ENCODE measurements at places on chromosomes 5 and 9.
A peak's percentile ranks its signal among the peaks of the same experiment; 100 is the strongest.

GRCh38 chr9:84141741-84142370 lies 161.3 kb downstream of the RMI1 start:
- H3K27ac ChIP-seq: no peak overlapping the region
- DNase-seq: peak; percentile 30
- peak overlapping the region; percentile 67 for H3K4me3 ChIP-seq
- H3K27me3 ChIP-seq: no peaks in the 10 kb centered on the region
- H3K4me1 ChIP-seq: peaks cover 37% of the 10 kb centered on the region

GRCh38 chr9:105636331-105636730 lies 25.9 kb upstream of the TAL2 start:
- DNase-seq: no peak
- no peak overlapping the region for H3K4me3 ChIP-seq
- no peaks in the 10 kb centered on the region for H3K27me3 ChIP-seq
- H3K27ac ChIP-seq: no peak overlapping the region

- DNase-seq: no peak
- H3K36me3 ChIP-seq: no peaks in the 10 kb centered on the region
- no peak overlapping the region for H3K4me3 ChIP-seq
- H3K27me3 ChIP-seq: no peaks in the 10 kb centered on the region
Measured at GRCh38 chr9:122179690-122180074, 20.0 kb downstream of the MORN5 start.

DNA sequence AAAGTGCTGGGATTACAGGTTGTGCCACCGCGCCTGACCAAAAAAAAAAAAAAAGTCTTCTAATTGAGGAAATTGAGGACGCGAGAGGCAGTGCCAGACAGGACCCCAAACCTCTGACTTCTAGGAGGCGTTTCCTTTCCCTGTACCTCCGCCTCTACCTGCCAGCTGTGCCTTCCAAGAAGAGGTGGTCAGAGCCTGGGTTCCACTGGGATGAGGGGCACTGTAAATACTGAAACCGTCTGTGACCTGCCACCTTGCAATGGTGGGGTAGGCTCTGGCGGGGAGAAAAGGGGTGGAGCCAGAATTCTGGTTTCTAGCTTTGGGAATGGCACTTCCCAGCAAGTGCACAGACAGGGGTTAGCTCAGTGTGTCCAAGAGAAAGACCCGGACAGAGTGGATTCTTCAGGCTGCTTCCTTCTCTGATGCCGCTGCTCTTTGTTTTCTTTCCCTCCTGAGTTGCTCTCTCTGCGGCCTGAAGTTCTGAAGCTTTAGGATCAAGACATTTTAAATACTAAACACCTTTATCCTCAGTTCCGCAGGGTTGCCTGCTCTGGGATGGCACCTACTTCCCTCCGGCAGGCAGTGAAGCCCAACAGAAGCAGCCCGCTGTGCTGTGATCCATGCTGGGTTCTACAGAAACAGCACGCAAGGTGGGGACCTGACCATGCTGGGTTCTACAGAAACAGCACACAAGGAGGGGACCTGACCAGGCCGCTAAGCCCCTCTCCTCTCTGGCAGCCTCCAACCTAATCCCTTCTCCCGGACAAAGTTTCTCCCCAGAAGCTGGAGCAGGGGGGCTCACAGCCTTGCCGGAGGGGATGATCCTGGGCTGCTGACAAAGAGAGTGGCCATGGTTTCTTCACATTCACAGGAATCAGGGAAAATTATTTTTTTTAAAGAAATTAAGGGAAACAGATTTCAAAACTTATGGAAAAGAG lies 65.2 kb downstream of the OTULIN start:
- H3K27ac ChIP-seq: no peak overlapping the region
- H3K27me3 ChIP-seq: peaks cover 9% of the 10 kb centered on the region
- no peak overlapping the region for H3K4me3 ChIP-seq
- no peak for DNase-seq
- H3K36me3 ChIP-seq: peaks cover 12% of the 10 kb centered on the region
- H3K4me1 ChIP-seq: peaks cover 36% of the 10 kb centered on the region

DNA sequence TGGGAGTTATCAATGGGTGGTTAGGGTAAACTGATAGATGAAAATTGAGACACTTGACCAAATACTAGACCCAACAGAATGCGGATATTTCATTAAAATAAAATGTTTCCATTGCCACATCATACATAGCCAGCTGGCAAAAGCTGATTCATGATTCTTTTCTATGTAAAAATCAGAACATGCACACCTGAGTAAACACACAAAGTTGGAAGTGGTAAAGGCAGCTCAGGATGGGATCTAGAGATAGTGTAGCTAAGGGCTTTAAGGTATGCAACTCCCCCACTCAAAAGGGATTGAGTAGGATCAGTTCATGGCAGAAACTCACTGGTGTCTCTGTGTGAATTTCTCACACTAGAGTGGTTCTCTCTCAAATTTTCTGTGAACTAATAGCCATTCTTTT lies 541.1 kb upstream of the GRAMD2B start:
- H3K36me3 ChIP-seq: no peaks in the 10 kb centered on the region
- H3K4me1 ChIP-seq: no peaks in the 10 kb centered on the region
- H3K27ac ChIP-seq: no peak overlapping the region

- no peaks in the 10 kb centered on the region for H3K27me3 ChIP-seq
- H3K27ac ChIP-seq: no peak overlapping the region
- no peak overlapping the region for H3K4me3 ChIP-seq
- DNase-seq: no peak
Measured at GRCh38 chr5:85512896-85513295, 1104.8 kb upstream of the COX7C start.

- no peak for DNase-seq
- no peaks in the 10 kb centered on the region for H3K4me1 ChIP-seq
- no peaks in the 10 kb centered on the region for H3K36me3 ChIP-seq
- H3K27me3 ChIP-seq: no peaks in the 10 kb centered on the region
- H3K4me3 ChIP-seq: no peak overlapping the region
Measured at GRCh38 chr9:72424131-72424530, 59.1 kb upstream of the ZFAND5 start.

- no peak for DNase-seq
- H3K27me3 ChIP-seq: no peaks in the 10 kb centered on the region
- no peaks in the 10 kb centered on the region for H3K36me3 ChIP-seq
- H3K4me3 ChIP-seq: no peak overlapping the region
- no peaks in the 10 kb centered on the region for H3K4me1 ChIP-seq
Measured at GRCh38 chr5:58069846-58070245, 390.0 kb downstream of the PLK2 start.

DNA sequence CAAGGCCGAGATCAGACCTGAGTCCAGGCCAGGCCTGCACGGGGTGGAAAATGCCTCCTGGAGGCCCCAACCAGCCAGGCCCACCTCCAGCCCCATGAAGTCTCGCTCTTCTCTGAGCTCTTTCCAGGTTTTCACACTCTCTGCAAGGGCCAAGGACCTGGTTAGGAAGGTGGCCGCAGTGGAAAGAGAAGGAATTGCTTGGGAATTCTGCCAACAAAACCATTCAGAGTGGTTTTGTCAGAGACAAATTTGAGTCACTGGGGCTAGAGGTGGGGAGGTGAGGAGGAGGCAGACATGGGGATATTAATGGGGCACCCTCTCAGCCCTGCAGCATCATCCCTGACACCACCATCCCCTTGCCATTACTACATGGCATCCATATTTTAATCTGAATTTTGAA lies 261.0 kb downstream of the ROR2 start:
- no peaks in the 10 kb centered on the region for H3K4me1 ChIP-seq
- DNase-seq: no peak
- no peaks in the 10 kb centered on the region for H3K36me3 ChIP-seq
- no peak overlapping the region for H3K4me3 ChIP-seq

DNA sequence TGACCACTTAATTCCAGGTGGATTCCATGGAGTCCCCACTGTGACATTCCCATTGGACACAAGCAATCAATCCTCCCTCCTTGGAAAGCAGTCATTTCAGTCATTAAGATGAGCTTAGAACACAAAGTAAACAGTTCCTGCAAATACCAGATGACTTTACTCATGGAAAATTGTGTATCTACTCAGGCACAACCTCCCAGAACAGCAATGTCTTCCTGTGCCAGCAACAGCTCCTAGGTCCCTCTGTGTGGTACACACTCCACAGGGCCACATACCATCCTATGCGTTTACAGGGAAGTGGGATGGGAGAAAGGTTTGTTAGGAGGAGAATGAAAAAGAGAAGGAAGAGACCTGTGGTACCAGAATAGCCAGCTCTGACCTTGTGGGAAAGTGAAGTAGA lies 53.7 kb downstream of the MTMR12 start:
- no peak for DNase-seq
- H3K27ac ChIP-seq: no peak overlapping the region
- H3K4me3 ChIP-seq: no peak overlapping the region

- DNase-seq: no peak
- no peaks in the 10 kb centered on the region for H3K36me3 ChIP-seq
- peaks cover 22% of the 10 kb centered on the region for H3K4me1 ChIP-seq
Measured at GRCh38 chr5:138543730-138544104, 681 bp upstream of the ETF1 start.

GRCh38 chr5:71587766-71588532 lies 809 bp downstream of the MCCC2 start:
- DNase-seq: no peak
- H3K4me1 ChIP-seq: peaks cover 2% of the 10 kb centered on the region
- H3K36me3 ChIP-seq: no peaks in the 10 kb centered on the region
- peak overlapping the region; percentile 91 for H3K4me3 ChIP-seq
- no peak overlapping the region for H3K27ac ChIP-seq
- H3K27me3 ChIP-seq: peaks cover 2% of the 10 kb centered on the region

GRCh38 chr9:14327036-14327435 lies 13.1 kb upstream of the NFIB start:
- no peak overlapping the region for H3K4me3 ChIP-seq
- H3K27me3 ChIP-seq: no peaks in the 10 kb centered on the region
- no peaks in the 10 kb centered on the region for H3K4me1 ChIP-seq

- DNase-seq: peak; percentile 95
- peak overlapping the region; percentile 26 for H3K4me3 ChIP-seq
- peaks cover 24% of the 10 kb centered on the region for H3K36me3 ChIP-seq
- peaks cover 19% of the 10 kb centered on the region for H3K4me1 ChIP-seq
- H3K27me3 ChIP-seq: peaks cover 32% of the 10 kb centered on the region
Measured at GRCh38 chr9:87662808-87663528, 63.0 kb upstream of the CTSL start.

DNA sequence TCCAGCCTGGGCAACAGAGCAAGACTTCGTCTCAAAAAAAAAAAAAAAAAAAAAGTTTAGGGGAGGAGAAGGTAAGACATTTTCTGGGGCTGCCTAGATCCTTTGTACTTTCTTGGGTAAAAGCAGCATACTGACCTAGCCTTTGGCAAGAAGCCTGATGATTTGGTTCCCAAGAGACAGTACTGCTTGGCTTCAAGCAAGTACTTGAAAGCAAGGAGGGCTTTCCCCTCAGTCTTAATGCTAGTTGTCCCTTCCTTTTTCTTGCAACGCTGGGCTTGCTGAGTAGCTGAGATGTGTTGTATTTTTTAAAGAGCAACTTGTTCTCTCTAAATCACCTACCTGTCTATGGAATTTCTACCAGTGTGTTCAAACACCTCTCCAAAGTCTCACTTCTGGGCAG lies 76.2 kb downstream of the INSYN2B start:
- no peak for DNase-seq
- peaks cover 4% of the 10 kb centered on the region for H3K4me1 ChIP-seq
- H3K27me3 ChIP-seq: peaks cover 3% of the 10 kb centered on the region
- H3K36me3 ChIP-seq: no peaks in the 10 kb centered on the region
- H3K4me3 ChIP-seq: no peak overlapping the region
- no peak overlapping the region for H3K27ac ChIP-seq

DNA sequence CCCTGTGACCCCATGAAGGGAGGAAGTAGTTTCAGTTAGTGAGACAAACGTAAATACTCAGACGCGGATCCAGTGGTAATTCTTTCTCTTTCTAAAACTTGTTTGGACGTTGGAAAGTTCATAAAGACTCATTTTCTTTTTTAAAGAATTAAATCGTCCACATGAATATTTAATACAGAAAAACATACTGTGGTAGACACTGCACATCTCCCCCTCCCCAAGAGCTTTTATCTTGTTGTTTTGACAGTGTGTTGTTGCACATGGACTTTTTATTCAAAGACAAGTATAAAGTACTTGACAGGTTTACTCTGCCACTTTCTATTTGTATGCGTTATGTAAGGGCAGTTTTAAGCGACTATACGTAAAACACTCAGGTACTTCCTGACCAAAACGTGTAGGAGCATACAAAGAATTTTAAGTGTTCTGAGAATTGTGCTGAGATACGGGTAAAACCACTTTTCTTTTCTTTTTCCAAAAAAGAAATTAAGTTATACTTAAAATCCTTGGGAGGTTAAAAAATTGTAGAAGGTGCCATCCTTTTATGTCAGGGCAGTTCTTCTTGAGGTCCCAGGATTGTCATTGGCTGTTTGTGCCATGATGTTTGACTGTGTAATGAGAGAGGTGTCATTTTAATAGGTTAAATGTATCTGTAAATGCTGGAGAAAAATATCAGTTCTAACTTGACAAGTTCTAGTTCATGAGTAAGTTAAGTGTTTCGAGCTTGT lies 1.3 kb downstream of the NIPBL start:
- H3K4me3 ChIP-seq: peak overlapping the region; percentile 98
- H3K4me1 ChIP-seq: peaks cover 15% of the 10 kb centered on the region

DNA sequence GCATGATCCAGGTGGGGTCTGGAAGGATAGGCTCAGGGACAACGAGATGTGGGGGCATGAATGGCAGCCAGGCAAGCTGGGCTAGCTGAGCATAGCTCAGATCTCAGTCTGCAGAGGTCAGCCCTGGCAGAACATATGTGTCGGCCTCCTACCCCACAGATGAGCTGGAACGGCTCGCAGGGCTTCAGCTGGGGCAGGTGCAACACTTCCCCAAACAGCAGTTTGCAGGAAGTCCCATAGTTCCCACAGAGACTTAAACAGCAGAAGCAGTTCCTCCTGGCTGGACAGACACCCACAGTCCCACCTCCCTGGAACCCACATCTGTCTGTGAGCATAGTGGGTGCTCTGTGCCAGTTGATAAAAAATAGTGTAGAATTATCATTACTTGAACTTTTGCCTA lies 404.6 kb downstream of the GADD45G start:
- no peak for DNase-seq
- no peaks in the 10 kb centered on the region for H3K36me3 ChIP-seq
- no peak overlapping the region for H3K27ac ChIP-seq
- H3K27me3 ChIP-seq: peaks cover 1% of the 10 kb centered on the region

- H3K27me3 ChIP-seq: no peaks in the 10 kb centered on the region
- H3K36me3 ChIP-seq: no peaks in the 10 kb centered on the region
- peak; percentile 52 for DNase-seq
- H3K4me1 ChIP-seq: no peaks in the 10 kb centered on the region
- no peak overlapping the region for H3K27ac ChIP-seq
- H3K4me3 ChIP-seq: no peak overlapping the region
Measured at GRCh38 chr5:154972476-154973080, 31.7 kb downstream of the MRPL22 start.

DNA sequence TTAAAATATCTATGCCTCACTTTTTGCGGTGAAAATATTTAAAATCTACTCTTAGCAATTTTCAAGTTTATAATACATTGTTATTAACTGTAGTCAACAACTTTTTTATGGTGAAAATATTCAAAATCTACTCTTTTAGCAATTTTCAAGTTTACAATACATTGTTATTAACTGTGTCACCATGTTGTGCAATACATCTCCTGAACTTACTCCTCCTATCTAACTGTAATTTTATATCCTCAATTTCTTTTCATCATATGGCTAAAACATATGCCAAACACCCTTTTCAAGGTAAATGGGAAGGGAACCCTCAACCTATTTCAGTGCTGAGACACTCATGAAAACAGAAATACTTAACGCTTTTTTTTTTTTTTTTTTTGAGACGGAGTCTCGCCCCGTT lies 982.7 kb upstream of the DMAC1 start:
- no peak overlapping the region for H3K27ac ChIP-seq
- H3K4me3 ChIP-seq: no peak overlapping the region
- no peak for DNase-seq
- H3K36me3 ChIP-seq: no peaks in the 10 kb centered on the region
- peaks cover 2% of the 10 kb centered on the region for H3K27me3 ChIP-seq

GRCh38 chr5:77396017-77396416 lies 96.1 kb downstream of the WDR41 start:
- H3K36me3 ChIP-seq: no peaks in the 10 kb centered on the region
- peaks cover 2% of the 10 kb centered on the region for H3K27me3 ChIP-seq
- H3K4me3 ChIP-seq: peak overlapping the region; percentile 71
- peak overlapping the region; percentile 89 for H3K27ac ChIP-seq
- no peak for DNase-seq
- H3K4me1 ChIP-seq: peaks cover 27% of the 10 kb centered on the region

Measured in glutamatergic neuron (in vitro differentiated cells).